ENCODE measurements at places on chromosomes 12 and 14. TPM values are rescaled to one million over a fixed set of nuclear protein-coding genes. Genes with fewer than 3 reads are reported as not detected.
A peak's percentile ranks its signal among the peaks of the same experiment; 100 is the strongest.

GRCh38 chr12:29614694-29615325 lies 117.3 kb upstream of the OVCH1 start:
- no peak for DNase-seq
- H3K27ac ChIP-seq: no peak overlapping the region
- no peak overlapping the region for H3K4me3 ChIP-seq
- H3K36me3 ChIP-seq: no peaks in the 10 kb centered on the region

- H3K27me3 ChIP-seq: no peaks in the 10 kb centered on the region
- no peak overlapping the region for H3K4me3 ChIP-seq
- H3K27ac ChIP-seq: peak overlapping the region; percentile 68
- DNase-seq: no peak
- no peaks in the 10 kb centered on the region for H3K36me3 ChIP-seq
These were observed 214.9 kb downstream of the ADAMTS20 start for GRCh38 chr12:43336962-43337555.

- H3K4me1 ChIP-seq: no peaks in the 10 kb centered on the region
- H3K27ac ChIP-seq: no peak overlapping the region
- no peak overlapping the region for H3K4me3 ChIP-seq
- no peak for DNase-seq
- peaks cover 5% of the 10 kb centered on the region for H3K27me3 ChIP-seq
- no peaks in the 10 kb centered on the region for H3K36me3 ChIP-seq
These were observed 444.6 kb upstream of the CCDC196 start for GRCh38 chr14:66041582-66041981.

DNA sequence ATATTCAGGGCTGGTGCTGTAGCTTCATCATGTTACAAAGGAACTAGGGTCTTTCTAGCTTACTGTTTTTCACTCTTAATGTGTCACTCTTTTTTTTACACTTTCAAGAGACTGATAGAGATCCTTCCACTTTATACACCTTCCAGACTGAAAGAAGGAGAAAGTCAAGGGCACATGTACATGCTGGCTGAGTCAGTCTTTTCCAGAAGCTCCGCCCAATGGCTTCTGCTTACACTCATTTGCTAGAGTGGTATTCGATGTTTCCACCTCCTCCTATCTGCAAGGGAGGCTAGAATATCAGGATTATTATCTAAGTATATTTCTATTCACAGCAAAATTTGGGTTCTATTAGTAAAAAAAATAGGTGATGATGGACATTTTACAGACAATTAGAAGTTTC lies 325.8 kb upstream of the OR4E1 start:
- no peaks in the 10 kb centered on the region for H3K27me3 ChIP-seq
- no peak overlapping the region for H3K27ac ChIP-seq
- no peak for DNase-seq
- H3K4me3 ChIP-seq: no peak overlapping the region
- no peaks in the 10 kb centered on the region for H3K36me3 ChIP-seq
- no peaks in the 10 kb centered on the region for H3K4me1 ChIP-seq

DNA sequence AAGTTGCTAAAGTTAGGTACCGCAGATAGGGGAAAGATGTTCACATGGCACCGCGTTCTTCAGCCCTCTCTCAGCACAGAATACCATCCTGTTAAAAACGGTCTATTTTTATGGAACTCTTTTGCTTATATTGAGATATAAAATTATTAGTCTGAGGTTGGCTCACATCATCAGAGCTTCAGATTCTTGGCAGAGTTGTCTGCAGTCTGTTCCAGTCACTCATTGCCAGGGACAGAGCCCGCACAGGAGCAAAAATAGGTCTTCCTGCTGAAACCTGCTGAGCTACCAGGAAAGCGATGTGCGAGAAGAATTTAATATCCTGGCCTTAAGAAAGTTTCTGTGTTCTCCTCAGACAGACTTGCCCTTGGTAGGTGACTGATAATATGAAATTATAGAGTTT lies 249.8 kb downstream of the VRK1 start:
- no peak overlapping the region for H3K4me3 ChIP-seq
- H3K4me1 ChIP-seq: no peaks in the 10 kb centered on the region
- H3K27me3 ChIP-seq: no peaks in the 10 kb centered on the region
- no peak for DNase-seq

The MUCL1 gene
- not detected for total RNA-seq
